ENCODE measurements at places on chromosomes 7 and 10.
A peak's percentile ranks its signal among the peaks of the same experiment; 100 is the strongest.

DNA sequence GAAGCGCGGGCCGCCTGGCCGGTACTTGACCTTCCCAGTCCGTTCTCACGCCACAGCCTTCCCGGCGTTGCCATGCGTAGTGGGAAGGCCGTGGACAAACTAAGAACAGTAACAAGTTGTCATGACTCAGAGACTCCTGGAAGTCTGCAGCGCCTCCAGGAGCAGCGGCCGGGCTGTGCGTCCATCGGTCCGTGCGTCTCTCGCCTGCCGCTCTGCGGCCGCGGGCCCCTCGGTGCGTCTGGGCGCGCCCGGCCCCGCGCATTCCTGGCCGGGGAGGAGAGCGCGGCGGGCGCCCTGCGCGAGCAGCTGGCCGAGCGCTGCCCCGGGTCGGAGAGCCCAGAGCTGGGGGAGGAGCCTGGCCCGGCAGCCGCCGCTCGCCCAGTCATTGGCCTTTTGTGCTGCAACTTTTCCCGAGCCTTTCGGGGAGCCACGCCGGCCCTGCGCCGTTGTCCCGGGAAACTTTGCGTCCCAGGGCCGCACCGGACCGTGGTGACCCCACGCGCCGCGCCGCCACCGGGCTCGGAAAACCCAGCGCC, 123.7 kb downstream of the TACC2 start:
- DNase-seq: peak; percentile 95

- no peak for DNase-seq
Measured at GRCh38 chr10:101164020-101164419, 32.9 kb downstream of the TLX1 start.

- peak; percentile 75 for DNase-seq
Measured at GRCh38 chr10:61900829-61901792, at the start of gene ARID5B. Gene ARID5B, plus strand, starts transcription at chr10:61901699. Its CDS starts 11 bp downstream, at chr10:61901710.

DNA sequence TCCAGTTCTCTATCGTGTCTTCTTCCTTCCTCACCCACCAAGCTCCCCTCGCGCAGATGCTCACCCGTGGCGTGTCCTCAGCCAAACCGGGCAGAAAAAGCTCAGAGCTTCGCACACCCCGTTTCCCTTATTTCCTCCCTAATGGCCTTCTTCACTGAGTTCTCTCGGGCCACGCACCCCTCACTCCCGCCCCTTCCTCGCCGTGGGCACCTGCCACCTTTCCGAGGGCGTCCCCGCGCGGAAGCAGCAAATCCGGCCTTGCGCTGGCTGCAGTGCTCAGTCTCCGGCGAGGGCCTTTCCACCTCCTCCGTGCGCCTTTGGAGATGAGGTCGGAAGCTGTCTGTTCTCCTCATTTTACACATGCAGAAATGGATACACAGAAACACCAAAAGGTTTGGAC, 12.4 kb upstream of the CALML3 start:
- no peak for DNase-seq

- no peak for DNase-seq
Measured at GRCh38 chr7:148753224-148753623, 54.5 kb downstream of the CUL1 start.

DNA sequence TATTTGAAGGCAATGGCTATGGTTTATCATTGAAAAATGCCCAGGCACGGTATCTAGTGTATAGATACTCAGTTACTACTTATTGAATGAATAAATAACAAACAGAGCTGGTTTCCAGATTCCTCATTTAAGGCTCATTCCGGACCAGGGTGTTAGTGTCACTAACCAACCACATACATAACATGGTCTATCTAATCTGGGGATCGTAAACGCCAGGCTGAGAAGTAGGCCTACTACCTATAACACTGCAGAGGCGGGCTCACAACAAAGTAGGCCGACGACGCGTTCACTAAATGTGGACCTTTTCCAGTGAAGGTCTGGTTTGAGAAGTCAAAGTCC, 423 bp downstream of the LSM5 start:
- DNase-seq: no peak

DNA sequence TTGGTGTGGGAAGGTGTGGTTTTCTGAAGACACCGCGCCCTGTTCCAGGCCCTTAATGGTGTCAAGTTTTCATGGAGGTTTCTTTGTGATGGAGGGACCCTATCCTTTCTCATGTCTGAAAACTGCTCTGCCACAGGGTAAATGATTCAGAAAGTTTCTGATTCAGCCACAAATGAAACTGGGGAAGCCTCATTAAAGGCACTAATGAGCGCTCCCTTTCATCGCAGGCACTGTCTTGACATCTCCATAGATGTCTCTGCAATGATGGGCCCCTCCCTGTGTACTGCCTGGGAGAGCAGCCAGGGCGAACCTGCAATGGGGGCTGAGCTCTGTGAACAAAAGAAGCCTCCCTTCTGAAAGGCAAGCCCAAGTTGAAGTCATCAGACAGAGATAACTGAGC, 355.3 kb downstream of the PRPF18 start:
- no peak for DNase-seq

DNA sequence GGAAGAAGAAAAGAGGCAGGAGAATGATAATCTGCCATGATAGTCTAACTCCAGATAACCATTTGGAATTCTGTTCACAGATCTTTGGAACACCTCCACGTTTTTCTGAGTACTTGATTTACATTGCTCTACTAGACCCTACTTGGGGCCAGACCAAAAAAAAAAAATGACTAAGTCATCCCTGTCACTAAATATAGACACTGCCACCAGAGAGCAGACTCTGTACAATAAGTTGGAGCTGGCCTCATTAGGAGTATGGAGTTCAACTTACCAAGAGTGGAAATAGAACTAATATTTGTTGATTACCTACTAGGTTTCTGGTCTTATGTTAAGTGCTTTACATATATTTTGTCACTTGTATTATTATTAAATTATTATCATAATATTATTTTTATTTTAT, 80.9 kb upstream of the ZNF800 start:
- DNase-seq: no peak

DNA sequence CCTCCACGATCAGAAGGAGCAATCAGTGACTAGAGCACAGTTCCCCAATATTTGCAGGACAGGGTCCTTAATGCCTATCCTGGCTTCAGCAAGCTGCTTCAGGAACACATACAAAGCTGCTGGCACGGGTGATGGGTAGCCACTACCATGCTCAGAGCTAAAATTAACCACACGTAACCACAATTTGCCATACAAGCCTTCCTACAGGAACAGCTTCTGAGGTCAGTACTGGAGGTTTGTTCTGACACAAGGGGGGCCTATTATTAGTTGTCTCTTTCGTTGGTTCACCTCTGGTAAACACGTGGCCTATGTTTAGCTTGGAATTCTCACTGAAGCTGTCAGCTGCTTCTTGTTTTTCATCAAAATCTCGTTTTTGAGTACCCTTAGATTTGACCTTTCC, 41.1 kb downstream of the ZNF248 start:
- no peak for DNase-seq

DNA sequence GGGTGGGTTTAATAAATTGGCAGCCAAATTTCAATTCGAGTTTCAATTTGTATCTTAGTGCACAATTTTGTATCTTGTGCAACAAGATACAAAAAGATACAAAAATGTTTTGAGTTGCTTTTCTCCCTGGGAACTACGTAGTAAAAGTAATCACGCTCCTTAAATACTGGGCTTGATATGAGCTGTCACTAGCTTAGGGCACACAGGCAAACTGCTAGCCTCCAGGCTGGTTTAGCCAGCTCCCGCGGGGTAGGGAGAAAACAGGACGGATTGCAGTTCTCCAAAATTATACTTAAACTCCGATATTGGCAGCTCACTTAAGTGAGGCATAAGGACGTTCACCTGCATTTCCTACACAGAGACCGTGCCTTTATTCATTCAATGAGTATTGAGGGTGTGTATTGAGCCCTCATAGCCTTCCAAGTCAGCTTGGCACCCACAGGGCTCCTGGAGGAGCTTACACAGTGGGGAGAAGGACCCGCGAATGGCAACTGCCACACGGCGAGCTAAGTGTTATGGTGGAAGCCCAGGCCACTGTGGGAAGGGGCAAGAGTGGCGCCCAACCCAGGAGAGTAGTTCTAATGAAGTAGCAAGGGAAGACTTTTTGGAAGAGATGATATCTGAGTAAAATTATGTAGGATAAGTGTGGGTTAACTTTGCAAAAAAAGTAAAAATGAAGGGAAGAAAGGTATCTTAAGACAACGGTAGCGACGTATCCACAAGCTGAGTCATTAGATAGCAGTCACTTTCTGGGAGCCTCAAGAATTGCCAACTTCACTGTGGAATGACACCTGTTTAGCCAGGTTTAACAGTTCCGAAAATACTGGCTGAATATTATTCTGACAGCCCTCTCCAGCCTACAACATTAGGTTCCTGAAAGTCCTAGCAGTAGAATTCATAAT, 1.6 kb upstream of the EPC1 start:
- no peak for DNase-seq

DNA sequence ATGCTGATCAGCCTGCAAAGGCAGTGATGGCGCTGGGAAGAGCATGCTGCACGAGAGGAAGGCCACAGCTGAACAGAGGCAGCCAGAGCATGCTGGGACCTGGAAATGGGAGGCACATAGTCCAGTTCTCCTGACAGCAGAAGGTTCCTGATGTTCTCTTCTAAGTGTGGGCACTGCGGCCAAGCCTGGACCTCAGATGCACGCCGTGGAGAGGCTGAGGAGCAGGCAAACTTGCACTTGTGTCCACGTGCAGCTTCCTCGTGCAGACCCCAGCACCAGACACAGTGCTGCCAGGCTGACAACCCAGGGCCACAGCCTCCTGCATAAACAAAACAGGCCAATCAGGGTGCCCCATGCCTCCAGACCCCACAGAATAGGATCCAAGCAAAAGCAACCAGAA, 93.5 kb upstream of the LANCL2 start:
- DNase-seq: no peak

DNA sequence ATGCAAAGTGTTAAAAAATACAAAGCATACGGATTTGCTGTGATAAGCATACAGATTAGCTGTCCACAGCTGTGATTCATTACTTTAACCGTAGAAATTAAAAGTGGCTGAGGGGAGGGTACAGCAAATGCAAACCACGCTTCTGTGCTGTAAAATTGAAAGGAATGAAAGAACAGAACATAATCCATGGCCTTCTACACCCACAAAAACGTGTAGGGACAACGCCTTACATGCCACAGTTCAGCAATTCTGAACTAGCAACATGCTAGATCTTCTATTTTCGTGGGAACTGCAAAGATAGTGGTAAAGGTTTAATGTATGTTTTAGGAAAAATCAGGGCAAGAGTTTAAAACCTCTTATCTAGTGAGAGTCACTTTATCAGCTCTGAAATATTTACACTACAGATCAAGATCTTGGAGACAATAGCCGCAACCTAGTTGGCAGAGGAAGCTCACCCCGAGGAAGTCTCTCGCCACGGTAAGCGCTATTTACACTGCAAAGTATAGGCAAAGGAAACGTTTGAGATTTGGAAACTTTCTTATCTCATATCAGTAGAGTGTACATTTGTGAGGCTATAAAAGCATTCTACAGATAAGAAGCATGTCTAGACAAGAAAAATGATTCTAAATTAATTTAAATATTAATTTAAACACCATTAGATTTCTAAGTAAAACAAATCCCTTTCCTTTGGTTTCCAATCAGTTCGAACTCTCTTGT, 193.6 kb downstream of the MLLT10 start:
- no peak for DNase-seq

- peak; percentile 23 for DNase-seq
Measured at GRCh38 chr10:4144817-4145216, 359.8 kb upstream of the KLF6 start.

DNA sequence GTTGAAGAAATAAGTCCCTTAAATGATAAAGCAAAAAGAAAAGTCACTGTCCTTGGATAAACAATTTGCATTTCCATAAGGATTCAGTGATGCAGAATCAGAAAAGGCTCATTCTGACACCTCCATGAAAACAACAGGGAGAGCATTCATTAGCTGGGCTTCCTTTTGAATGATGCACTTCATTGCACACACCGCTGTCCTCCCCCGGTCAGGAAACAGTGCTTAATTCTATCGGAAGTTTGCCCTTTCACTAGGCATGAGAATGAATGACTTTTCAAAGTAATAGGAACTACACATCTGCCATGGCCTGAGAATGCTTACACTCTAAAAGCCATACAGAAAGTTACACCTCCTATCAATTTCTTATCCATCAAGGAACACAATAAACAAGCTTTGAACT, 4.2 kb downstream of the PCDH15 start:
- DNase-seq: no peak

- DNase-seq: no peak
Measured at GRCh38 chr10:60893231-60893630, 50.8 kb downstream of the RHOBTB1 start.

GRCh38 chr10:12949248-12949647, 52.3 kb downstream of the CCDC3 start:
- DNase-seq: no peak

DNA sequence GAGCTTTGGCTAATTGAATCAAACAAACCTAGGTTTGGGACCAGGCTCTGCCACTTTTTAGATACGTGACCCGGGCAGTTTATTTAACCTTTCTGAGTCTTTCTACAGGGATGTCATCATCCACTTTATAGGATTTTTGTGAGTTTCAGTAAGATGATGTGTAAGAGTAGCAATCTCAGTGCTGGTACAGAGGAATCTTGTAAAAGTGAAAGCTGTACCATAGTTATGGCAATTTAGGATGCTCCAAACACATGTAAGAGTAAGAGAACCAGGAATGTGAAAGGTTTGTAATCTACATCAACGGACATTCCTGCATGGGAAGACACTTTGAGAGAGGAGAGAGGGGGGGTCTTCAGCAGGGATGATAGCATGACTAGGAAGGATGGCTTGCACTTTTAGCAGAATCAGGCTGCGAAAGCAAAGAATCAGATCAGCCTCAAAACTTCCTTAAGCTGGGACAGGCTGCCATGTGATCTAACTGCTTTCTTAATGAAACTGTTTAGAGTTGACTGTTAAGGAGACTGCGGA, 968 bp downstream of the NOLC1 start:
- DNase-seq: no peak

DNA sequence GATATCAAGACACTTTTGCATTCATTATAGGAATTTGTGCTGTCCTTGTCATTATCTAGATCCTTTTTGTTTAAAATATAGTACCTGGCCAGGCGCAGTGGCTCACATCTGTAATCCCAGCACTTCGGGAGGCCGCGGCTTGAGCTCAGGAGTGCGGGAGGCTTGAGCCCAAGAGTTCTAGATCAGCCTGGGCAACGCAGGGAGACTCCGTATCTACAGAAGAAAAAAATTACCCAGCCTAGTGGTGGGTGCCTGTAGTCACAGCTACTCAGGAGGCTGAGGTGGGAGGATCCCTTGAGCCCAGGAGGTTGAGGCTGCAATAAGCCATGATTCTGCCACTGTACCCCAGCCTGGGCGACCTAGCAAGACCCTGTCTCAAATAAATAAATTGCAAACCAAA, 621 bp upstream of the MORN4 start:
- DNase-seq: peak; percentile 19
